ENCODE measurements at places on chromosomes 5 and 9.
A peak's percentile ranks its signal among the peaks of the same experiment; 100 is the strongest.

DNA sequence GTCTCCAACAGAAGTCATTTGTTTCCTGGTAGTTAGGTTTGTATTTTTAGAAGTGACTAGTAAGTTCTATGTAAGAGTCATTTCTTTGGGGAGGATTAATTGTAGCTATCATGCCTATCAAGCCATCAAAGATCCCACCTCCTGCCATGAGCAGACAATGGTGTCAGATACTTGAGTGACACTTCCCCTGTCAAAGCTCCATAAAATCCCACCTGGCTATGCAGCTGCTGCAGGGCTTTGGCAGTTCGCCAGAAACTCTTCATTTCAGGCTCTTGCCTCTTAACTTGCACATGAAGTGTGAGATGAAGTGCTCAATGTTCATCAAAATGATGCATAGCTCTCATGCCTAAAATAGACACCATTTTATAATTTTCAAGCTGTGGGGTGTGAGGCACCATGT lies 312.1 kb downstream of the CDH12 start:
- no peak for DNase-seq

DNA sequence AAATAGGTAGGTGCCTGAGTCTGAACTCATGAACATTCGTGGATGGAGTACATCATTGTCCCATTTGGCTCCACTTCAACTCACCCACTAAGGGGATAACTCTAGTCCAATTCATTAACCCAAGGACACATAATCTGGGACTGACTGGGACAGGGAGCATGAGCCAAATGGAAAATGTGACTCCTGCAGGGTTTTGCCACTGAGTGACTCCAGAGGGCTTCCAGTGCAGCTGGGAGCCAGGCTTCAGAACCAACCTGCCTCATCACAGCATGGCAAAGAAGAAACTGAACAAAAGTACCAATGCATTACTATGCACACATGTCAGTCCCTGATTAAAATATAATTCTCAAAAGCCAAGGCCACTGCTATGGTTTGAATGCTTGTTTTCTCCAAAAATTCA lies 159.7 kb upstream of the SNX2 start:
- DNase-seq = no peak

GRCh38 chr9:128587453-128587852 lies 35.1 kb downstream of the SPTAN1 start:
- peak; percentile 75 for DNase-seq

GRCh38 chr5:625516-625915 lies 13.4 kb downstream of the CEP72 start:
- DNase-seq = no peak

- no peak for DNase-seq
These were observed 57.4 kb downstream of the DAP start for GRCh38 chr5:10703676-10704075.

- no peak for DNase-seq
These were observed 189.9 kb downstream of the NSG2 start for GRCh38 chr5:174235221-174236011.

- no peak for DNase-seq
These were observed 47.5 kb upstream of the PLPP1 start for GRCh38 chr5:55582256-55582655.

- no peak for DNase-seq
These were observed 87.5 kb downstream of the GLDC start for GRCh38 chr9:6557883-6558616.

DNA sequence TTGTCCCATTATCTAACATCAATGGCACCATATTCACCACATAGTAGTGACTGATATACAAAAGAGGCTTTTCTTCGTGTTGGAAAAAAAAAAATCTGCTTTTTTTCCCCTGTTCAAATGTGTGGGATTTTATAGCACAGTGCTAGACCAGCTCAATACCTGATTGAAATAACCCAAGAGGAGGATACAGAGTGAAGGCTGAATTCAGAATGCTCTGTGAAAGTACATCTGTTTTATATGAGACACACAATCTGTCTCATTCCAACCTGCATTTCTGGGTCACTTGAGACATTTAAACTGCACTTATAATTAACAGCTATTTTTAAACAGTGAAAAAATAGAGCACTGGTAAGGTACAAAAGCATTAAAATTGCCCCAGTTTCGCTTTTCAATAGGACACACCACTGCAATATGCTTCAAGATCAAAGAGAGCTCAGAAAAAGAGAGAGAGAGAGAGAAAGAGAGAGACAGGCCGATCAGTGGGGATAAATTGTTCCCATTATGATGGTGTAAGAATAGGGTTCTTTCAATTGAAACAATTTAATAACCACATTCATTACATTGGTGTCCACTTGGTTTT lies 179.3 kb downstream of the NR2F1-AS1 start:
- no peak for DNase-seq

DNA sequence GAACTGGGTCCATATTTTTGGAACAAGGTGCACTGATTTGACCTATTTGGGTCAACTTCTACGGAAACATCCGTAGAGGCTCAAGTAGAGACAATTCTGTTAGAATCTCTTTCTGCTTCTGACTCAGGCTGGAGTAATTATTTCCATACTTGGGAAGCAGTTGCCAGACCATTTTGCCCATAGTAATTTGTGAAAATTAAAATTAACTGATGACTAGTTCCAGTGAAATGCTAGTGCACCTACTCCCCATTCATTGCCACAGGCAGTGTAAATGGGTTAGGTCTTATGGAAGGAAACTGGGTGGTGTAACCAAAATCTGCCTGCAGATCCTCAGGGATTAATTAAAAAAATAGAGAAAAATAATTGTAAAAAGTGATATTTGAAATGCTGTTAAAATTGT lies 201.1 kb downstream of the TENT4A start:
- no peak for DNase-seq

DNA sequence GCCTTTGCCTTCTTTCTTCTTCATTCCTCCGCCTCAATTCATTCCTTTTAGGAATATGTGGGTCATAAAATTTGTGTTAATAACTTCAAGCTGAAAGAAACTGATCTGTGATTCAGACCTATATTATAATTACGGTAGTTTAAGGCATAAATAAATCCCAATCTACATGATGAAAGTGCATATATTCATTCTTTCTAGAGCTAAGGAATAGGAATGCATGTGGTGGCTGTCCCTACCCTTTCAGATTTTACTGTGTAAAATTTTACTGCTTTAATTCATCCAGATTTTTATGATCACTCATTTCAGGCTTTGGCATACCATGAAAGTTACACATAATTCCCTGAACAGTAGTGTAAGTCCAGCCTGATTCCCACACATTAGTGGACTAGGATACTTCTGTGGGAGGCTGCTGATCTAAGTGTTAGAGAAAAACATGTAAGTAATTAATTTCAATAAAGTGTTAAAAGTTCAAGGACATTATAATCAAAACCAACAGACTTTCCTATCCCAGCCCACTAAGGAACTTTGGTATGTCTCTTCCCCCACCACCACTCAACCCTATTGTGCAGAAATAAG lies 83.1 kb downstream of the HINT1 start:
- DNase-seq = no peak

GRCh38 chr9:101677861-101678260 lies 60.6 kb downstream of the GRIN3A start:
- DNase-seq = no peak

DNA sequence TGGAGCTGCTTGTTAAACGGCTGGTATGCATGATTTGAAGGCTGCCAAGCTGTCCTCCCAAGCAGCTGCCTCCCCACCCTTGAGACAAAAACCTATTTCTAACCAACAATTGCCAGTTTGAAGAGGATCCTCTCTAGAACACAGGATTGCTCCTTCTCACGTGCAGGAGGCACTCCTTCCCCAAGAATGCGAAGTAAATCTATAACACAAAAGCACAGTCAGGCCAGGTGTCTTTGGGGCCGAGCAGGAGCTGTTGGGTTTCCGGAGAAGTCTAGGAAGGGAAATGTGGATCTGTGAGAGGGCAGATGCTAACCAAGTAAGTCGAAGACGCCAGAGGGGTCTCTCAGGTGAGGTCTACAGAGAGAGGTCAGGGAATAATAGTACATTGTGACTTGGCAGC lies 35.4 kb upstream of the GNPDA1 start:
- DNase-seq = no peak

DNA sequence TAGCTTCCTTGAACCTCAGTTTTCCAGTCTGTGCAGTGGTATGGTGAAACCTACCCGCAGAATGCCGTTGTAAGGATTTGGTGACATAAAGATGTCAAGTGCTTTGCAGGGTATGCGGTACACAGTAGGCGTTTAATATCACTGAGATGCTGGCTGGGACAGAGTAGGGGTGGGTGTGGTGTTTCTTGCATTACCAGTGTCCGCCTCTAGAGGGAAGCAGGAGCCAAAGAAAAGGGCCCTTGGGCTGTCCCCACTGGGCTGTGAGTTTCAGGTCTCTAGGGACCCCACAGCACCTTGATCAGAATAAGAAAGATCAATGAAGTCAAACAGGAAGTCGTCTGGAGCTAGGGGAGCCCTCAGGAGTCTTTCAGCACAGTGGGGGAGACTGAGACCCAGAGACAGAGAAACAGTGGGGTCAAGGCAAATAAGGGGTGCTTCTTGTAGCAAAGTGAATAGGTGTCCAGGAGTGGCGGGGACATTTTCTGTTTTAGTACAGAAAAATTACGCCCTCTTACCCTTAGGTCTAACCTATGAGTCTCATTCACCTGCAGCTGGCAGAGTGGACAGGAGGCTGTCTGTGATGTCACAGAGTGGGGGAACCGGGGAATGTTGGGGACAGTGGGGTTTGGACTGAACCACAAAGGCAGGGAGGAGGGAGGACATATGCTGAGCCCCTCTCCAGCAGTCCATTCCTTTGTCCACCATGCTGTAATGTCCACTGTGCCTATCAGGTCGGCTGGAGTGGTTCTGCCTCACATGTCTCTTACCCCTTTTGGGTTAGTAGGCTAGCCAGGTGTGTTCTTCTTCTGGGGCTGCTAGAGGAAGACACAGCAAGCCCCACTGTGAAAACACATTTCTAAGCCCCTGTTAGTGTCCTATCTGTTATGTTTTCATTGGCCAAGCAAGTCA lies 4.7 kb upstream of the TEX53 start:
- peak; percentile 76 for DNase-seq

DNA sequence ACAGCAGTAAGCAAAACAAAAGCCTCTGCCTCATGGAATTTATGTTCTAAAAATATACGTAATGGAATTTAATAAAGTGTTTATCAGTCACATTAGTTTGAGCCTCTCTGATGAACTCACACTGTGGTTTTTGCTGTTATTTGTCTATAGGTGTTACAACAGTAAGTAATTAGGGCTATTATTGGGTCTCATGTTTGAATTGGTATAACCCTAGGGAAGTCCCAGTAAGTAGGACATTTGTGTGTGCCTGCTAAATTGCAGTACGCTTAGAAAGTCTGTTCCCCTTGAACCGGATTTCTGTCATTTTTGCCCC lies 197.6 kb downstream of the NR3C1 start:
- no peak for DNase-seq

GRCh38 chr5:13348568-13348967 lies 595.9 kb downstream of the DNAH5 start:
- no peak for DNase-seq

DNA sequence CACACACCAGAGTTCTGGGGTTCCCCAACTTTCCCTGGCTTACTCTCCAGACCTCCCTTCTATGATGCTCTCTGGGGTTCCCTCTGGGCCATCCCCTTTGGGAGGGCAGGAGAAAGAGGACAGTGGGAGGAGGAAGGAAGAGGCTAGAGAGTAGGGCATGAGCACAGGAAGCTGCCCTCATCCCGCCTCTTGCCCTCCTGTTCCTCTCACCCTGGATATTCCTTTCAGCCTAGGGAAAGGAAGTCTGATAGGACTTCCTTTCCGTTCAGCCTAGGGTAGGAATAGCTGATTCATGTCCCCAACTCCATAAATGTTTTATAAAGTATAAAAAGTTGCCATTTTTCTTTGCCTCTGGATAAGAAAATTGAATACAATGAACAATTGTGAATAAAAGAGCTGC lies 7.4 kb downstream of the MAP1B start:
- no peak for DNase-seq

- DNase-seq = no peak
These were observed 6.2 kb upstream of the TMEM141 start for GRCh38 chr9:136784997-136785361.

DNA sequence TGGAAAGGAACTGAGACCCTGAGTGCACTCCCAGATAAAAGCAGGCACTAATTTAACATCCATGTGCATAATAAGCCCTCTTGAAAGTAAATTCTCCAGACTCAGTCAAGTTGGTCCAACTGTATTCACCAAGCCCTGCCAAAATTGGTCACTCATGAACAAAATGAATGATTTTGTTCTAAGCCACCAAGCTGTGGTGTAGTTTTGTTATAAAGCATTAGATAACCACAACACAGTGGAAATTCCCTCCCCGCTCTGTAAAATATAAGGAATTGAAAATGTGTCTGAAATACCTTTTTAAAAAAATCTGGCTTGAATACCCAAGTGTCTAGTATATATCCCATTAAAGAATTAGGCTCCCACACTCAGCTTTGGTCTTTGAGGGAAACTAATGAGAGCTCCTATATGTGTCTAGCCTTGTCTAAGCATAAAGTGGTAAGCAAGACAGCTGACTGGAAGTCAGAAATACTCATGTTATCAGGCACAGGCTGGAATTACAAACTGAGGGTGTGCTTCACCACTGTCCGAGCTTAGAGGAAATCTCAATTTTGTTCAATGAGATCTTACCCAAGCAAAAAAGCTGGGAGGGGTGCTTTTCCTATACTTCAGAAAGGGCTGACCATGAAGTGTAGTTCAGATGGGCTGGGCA lies 33.2 kb downstream of the IDNK start:
- no peak for DNase-seq

DNA sequence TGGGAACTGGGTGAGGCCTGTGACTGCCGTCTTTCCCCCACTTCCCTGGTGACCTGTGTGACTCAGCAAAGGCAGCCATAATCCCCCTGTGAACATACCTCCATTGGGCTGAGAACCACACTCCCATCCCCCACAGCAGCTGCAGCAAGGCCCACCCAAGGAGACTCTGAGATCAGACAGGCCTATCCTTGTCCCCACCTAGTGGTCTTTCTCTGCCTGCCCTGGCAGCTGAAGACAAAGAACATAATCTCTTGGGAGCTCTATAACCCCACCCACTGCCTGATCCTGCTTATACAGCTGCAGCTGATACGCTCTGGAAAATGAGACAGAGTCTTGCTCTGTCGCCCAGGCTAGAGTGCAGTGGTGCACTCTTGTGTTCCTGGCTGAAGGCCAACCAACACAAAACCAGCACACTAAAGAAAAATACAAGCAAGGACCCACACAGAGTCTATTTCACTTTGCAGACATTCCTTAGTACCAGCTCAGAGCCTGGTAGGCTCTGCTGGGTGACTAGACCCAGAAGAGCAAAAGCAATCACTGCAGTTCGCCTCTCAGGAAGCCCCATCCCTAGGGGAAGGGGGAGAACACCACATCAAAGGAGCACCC lies 106.7 kb downstream of the MCTP1 start:
- no peak for DNase-seq
